CD4-positive, alpha-beta T cell treated with Interferon gamma for 1 hour (primary cell): ENCODE measurements at places on chromosomes 3 and 15.

- no peak for DNase-seq
Measured at GRCh38 chr3:124826703-124827102, 60.5 kb downstream of the ITGB5 start.

DNA sequence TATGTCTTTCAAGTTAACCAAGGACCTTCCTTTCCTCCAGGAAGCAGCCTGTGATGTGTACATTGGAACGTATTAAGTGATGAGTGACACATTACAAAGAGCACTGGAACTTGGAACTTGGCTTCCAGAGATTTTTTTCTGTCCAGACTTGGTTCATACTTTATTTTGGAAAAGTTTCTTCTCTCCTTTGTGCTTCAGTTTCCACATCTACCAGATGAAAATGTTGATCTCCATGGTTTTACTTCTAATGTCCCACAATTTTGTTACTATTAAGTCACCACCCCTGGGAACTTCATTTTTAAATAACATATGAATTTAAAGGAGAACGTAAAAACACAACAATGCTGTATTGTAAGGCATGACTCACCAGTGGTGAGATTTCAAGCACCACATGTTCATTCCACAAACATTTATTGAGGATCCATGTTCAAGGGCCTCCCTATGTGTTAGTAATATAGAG lies 290.7 kb upstream of the LMCD1 start:
- no peak for DNase-seq

DNA sequence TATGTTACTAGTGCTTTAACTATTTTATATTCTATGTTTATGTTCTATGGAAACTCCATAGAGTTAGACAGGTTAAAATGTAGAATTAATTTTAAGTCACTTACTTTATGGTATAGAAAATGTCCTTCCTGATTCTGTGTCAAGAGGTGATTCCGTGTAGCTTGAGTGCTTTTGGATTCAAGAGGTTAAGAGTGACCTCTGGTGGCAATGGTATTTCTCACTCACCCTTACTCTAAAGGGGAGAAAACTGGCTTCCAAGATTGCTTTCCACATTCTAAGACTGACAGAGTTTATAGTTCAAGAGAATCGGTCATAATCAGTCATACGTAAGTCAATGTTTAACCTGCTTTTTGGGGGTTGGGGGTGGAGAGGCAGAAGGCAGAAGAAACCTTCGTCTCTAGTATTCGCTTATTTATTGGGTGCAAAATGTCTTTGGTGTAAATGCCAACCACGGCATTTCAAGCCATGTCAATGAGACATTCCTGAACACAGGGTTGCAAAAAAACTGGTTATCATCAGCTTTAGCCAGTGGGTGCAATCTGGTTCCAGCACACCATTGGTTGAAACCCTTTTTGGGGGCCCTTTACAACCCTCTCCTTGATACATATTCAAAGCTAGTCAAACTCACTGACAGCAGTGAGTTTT lies 92.0 kb upstream of the VGLL3 start:
- no peak for DNase-seq

- no peak for DNase-seq
Measured at GRCh38 chr15:91611561-91612323, 241.8 kb upstream of the SLCO3A1 start.

DNA sequence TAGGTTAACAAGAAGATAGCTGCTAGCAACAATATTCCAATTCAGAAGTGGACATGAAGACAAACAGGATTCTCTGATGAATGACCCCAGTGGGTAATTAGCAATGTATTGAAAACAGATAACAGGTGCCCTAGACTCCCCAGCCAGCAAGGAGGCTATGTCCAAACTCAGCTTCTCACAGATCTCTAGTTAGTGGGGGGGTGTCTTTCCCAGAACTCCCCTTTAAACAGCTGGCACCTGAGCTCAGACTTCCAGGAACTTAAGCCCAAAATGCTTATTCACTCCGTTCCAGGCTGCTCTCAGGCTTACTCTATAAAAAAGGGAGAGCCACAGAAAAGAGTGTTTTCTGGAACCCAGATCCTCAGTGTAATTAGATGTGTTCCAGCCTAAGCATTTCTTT lies 423.0 kb upstream of the THBS1 start:
- DNase-seq: no peak

DNA sequence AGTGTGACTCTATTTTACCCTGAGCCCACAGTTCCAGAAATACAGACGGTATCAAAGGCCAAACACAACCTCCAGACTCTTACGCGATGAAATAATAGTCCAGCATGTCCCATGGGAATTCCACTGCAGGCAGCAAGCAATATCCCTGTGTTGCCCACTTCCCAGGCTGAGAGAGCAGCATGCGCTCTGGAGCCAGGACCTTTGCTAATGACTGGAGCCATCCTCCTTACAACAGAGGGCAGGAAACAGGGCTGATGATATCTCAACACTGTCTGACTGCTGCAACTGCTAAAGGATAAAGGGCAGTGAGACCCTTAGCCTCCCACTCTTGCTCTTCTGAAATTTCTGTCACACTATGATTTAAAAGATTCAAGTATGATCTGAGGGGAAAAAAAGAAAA lies 34.8 kb downstream of the MCF2L2 start:
- no peak for DNase-seq
